ENCODE measurements at places on chromosomes 3 and 15.

- DNase-seq: no peak
These were observed 605.0 kb downstream of the TUSC7 start for GRCh38 chr3:117314441-117315150.

- DNase-seq: no peak
These were observed 142.4 kb downstream of the EPHB1 start for GRCh38 chr3:134937256-134938028.

- DNase-seq: no peak
These were observed 45.6 kb upstream of the NDUFB4 start for GRCh38 chr3:120550546-120550945.

DNA sequence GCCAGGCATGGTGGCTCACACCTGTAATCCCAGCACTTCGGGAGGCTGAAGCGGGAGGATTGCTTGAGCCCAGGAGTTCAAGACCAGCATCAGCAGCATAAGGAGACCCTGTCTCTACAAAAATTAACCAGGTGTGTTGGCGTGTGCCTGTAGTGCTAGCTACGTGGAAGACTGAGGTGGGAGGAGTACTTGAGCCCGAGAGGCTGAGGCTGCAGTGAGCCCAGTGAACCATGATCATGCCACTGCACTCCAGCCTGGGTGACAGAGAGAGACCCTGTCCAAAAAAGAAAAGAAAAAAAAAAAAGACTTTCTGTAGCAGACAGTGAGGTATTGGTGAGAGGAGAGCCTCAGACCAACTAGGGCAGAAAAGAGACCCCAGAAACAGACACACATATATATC lies 263.8 kb downstream of the XXYLT1 start:
- no peak for DNase-seq

- DNase-seq: no peak
These were observed 305.6 kb downstream of the ZBTB20 start for GRCh38 chr3:114841515-114841914.

DNA sequence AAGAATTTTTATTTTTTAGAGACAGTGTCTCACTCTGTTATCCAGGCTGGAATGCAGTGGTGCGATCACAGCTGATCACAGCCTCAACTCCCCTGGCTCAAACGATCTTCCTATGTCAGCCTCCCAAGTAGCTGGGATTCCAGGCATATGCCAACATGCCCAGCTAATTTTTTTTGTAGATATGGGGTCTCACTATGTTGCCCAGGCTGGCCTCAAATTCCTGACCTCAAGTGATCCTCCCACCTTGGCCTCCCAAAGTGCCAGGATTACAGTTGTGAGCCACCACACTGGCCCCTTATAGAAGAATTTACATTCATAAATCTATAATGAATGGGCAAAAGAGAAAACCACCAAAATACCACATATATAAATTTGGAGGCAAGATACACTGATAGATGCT lies 15.2 kb downstream of the SENP7 start:
- no peak for DNase-seq

- no peak for DNase-seq
These were observed 229.7 kb downstream of the ADAMTS17 start for GRCh38 chr15:100112061-100112420.

DNA sequence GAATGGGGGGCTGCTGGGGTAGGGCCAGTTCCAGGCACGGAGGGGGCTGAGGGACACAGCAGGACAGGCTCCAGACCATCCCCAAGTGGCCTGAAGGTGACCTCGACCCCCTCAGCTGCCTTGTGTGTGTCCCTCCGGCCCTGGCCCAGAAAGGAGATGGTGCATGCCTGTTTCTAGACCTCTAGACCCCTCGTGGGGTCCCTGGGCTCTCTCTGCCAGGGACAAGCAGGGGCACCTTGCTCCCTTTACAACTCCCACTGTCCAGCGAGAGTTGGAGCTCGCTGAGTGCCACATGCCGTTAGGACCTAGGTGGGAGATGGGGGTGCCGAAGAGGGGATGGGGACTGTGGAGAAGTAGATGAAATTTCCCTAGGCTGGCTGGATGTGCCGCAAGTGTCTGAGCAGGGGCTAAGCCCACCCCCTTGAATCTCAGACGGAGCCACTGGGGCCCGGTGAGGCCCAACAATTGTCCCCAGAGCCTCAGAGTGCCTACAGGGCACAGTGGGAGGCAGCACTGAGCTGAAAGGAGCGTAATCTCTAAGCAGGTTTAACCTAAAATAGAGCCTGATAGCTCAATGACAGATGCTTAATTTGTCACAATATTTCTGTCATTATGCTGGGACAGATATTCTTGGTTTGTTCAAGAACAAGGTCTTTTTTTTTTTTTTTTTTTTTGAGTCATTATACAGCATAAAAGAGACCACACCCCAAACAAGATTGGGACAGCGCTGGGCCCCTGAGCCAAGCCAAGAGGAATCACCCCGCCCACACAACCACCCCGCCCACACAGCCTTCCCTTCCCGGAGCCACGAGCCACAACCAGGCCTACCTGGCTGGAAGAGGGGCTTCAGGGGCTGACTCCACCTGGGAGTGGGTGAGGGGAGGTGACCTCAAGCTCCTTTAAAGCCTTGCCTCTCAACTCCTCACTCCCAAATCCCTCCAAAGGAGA lies 23.6 kb upstream of the KLF13 start:
- DNase-seq: peak; percentile 13

GRCh38 chr3:126132751-126133511 lies 47.5 kb downstream of the ALDH1L1 start:
- DNase-seq: no peak

DNA sequence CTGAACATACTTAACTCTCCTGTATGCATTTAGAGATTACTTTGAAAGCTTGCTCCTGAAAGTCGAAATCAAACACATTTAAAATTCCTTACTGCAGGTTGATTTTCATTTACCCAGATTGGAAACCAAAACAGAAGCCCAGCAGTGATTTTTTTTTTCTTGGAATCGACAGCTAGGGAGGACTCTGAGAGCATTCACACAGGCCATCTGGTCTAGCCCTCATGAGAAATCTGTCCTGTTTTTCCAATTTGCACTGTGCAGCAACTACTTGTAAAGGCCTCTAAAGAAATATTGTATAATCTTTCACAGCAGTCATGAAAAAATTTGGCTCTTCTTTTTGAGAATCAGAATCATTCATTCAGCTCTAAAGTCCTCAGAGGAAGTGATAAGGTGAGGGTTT lies 179.2 kb downstream of the KCNAB1 start:
- DNase-seq: no peak

DNA sequence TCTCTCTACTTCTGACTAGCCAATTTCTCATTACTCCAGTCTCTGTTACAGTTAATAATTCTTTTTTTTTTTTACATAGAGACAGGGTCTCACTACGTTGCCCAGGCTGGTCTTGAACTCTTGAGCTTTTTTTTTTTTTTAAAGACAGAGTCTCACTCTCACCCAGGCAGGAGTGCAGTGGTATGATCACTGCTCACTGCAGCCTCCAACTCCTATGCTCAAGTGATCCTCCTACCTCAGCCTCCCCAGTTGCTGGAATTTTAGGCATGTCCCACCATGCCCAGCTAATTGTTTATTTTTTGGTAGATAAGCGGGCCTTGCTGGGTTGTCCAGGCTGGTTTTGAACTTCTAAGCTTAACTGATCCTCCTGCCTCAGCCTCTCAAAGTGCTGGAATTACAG lies 13.6 kb downstream of the IP6K1 start:
- no peak for DNase-seq

GRCh38 chr15:51869060-51869421 lies 39.6 kb downstream of the TMOD3 start:
- DNase-seq: no peak

DNA sequence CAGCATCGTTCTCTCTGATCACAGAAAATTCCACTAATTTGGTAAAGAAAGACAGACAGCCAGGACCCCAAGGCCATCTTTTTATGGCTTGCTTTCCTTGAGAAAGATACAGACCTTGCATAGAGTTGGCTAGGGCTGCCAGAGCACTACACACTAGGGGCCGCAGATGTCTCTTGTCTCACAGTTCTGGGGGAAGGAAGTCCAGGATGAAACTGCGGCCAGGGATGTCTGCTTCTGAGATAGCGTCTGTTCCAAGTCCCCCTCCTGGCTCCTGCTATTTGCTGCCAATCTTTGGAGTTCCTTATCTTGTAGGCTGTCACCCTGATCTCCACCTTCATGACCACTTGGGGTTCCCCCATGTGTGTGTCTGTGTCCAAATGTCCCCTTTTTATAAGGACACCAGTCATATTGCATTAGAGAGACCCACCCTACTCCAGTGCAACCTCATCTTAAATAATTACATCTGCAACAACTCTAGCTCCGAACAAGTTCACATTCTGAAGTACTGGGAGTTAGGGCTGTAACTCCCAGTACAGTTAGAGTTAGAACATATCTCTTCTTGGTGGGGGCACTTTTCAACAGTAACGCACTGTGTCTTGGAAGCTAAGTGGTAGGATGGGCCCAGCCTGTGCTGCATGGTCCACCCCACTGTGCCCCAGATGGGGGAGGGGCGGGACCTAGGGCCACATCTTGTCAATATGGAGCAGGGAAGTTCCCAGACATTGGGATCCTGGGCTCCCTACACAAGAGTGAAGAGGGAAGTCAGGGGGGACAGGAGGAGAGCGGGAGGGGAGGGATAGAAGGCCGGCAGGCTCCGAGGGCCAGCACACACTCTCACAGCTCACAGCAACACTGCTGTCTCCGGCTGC lies 42.2 kb downstream of the KLF15 start:
- no peak for DNase-seq

GRCh38 chr15:96262097-96262496 lies 68.4 kb upstream of the NR2F2 start:
- no peak for DNase-seq

DNA sequence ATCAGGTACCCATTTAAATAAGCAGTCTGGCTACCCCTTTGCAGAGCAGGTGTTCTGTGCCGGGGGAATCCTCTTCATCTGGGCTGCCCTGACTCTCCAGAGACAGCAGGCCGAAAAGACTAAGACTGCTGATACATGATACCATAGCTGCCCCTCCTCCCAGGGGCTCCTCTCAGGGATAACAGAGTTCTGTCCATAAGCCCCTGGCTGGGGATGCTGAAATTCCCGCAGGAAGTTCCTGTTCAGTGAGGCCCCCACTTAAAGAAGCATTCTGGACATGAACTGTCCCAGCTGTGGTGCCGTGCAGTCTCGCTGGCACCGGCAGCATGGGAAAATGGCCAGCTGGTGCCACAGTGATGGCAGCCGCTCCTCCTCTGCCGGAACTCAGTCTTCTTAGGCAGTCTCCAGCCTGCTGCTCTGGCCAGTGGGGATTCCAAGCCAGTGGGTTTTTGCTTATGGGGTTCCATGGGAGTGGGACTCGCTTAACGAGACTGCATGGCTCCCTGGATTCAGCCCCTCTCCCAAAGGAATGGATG lies 1026.2 kb downstream of the NAALADL2 start:
- DNase-seq: no peak

DNA sequence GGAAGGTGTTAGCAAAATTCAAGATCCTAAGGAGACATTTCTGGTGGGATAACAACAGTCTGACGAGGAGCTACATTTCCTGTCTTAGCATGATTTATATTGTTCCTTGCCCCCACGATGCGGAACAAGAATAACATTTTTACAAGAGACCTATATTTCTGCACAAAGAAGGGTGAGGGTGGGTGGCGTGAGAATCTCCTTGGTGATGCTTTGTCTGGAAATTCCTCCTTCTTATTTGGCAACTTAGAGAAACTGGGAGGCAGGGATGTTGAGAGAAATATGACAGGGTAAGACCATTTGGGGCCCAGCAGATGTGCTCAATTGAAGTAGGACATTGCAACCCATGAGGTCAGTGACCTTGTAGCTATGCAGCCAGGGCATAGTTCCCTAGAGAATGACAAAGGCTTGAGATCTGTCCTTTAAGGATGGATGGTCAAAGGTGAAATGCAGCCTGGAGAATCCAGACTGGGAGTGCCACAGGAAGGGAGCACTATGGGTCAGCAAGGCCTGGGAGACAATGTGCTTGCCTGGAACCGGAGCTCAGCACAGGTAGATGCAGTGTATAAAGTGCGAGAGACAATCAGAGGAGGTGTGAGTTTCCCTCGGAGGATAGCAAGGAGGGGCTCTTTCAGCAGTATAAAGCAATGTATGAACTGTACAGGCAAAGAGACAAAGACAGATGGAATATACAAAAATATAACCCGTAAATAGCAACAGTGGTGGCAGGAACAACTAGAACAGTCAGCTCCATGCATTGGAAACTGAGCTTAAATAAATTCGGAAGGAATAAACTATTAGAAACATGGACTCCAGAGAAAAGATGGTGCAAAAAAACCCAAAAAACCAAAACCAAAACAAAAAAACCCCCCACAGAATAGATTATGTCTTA lies 317.6 kb upstream of the TBL1XR1 start:
- DNase-seq: no peak

GRCh38 chr3:67380118-67380517 lies 274.3 kb downstream of the SUCLG2 start:
- no peak for DNase-seq

GRCh38 chr3:3194861-3195260 lies 15.4 kb upstream of the CRBN start:
- no peak for DNase-seq

GRCh38 chr3:183178833-183179549 lies 16.5 kb upstream of the LAMP3 start:
- DNase-seq: peak; percentile 10

DNA sequence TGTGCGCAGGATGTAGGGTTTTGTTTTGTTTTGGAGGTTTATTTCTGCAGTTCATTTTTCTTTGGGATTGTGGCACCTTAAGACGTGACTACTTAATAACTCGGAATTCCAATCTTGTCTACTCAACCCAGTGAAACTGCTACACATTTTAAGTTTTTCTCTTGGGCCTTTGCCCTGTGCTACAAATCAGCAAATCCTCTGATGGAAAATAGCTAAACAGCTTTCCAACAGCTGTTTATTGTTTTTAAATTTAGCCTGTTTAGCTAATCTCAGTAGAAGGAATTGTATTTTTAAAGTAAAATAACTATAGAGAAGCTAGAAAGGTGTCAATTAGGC lies 48.4 kb downstream of the OPA1 start:
- no peak for DNase-seq

- no peak for DNase-seq
These were observed 921.0 kb upstream of the ROBO1 start for GRCh38 chr3:80688814-80689213.

DNA sequence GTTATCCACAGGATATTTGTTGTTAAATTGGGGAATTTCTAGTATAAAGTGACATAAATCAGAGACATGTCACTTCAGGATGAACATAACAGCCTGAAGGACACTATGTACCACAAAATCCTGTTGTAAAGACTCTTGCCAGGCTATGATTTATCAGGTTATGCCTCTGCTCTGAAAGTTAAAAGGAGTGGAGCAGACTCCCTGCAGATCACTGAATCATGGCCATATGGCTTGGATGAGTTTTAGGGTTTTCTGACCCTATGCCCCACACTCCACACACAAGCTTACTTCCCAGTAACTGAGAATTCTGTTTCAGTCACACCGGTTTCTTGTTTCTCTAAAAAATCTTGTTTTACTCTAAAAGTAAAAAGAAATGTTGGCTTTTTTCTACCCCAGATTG lies 869.4 kb downstream of the NAALADL2 start:
- no peak for DNase-seq

Data from CD4-positive, alpha-beta T cell treated with Interleukin-15 for 4 hours (primary cell).